Right cardiac atrium (tissue), 5 donors: ENCODE measurements at places on chromosomes 11 and 22. TPM values are rescaled to one million over a fixed set of nuclear protein-coding genes. Genes with fewer than 3 reads are reported as not detected.

DNA sequence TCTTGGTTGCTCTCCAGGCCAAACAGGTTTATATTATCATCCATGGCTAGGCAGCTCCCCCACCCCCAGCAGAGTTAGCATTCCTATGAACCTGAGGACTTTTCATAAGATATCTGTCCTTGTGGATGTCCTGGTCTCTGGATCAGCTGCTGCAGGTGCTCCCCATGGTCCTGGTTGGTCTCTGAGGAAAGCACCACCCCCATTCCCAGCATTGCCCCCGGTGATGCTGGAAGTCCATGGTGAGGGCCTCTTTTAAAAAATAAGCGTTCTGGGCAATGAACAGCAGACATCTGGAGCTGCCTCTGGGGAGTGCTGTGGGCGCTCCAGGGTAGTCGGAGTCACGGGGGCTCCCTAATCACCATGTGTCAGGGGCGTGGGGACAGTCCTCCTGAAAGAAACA, 26.6 kb downstream of the DKK3 start:
- no peak for DNase-seq

DNA sequence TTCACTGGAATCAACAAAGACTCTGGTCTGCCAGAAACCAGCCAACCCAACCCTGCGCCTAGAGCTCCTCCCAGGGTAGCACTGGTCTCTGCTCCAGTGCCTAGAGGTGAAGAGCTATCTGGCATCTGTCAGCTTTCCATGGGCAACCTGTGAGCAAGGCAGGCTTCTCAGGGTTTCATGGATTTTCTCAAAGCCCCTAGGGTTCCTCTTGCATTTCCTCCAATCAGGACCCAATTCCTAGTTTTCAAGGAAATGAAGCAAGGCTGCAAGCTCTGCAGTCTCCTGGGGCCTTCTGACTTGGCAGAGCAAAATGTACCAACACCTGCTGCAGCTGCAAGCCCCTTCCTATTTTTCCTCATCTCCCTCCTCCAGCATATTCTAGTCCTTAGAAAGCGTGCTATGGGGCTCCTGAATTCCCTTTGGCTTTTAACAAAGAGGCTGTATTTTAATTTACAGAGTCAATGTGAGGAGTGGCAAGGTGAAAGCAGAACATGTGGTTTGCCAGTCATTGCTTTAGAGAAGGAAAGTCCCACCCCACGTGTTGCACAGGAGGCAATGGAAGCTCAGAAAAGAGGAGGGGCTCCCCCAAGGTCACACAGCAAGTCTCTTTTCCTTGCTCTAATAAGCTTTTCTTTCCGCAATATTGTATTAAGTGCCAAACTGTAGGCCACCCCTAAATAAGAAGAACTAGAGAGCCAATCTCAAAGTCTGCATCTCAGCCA, 33.0 kb upstream of the RIC3 start:
- DNase-seq, result no peak

GRCh38 chr11:68441466-68442230, 18.9 kb upstream of the PPP6R3 start:
- DNase-seq, result no peak

DNA sequence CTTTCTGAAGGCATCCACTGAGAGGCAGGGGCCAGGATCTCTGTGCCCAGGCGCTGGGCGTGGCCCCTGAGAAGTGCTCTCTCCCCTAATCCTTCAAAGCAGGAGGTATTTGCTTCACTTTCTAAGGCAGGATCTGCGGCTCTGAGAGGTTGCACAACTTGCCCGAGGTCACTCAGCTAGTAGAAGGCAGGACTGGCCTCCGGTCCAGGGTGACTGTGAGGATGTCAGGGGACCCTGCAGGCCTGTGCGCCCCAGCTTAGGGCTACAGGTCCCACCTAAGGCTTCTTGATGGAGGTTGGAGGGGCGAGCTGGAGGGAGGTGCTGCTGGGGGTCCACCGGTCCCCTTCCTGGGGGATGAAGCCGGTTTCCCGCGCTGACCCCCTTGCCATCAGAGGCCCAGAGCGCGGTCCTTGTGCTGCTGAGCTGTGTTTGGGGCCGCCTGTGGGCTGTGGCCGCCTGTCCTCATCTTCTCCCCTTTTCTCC, 979 bp downstream of the SMIM38 start:
- peak; percentile 53 for DNase-seq

Gene GRM5
- total RNA-seq, result not detected

Gene TOLLIP
- total RNA-seq, result 42.2 TPM

- peak; percentile 90 for DNase-seq
Observed at GRCh38 chr11:11569936-11570491, 51.8 kb downstream of the GALNT18 start.

Gene OVCH2
- not detected for total RNA-seq

DNA sequence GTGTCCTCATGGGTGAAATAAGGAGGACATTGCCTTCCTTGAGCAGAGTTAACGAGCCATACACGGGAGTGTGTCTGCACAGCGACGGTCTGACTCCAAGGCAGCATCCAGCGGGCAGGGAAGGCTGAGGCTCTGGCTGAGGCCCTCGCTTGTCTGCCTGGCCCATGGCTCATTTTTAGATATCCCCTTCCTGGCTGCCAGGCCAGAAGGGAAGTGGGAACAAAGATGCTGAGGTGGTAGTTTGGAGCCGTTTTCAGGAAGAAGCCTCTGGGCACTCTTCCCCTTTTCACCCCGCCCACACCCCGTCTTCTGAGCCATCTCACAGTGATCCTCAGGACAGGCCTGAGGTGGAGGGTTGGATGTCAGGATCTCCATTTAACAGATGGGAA, 3.0 kb upstream of the SLCO2B1 start:
- peak; percentile 78 for DNase-seq

GRCh38 chr22:46564084-46564714, 26.8 kb upstream of the CELSR1 start:
- peak; percentile 58 for DNase-seq

- DNase-seq, result no peak
Observed at GRCh38 chr22:33389936-33390335, 331.8 kb upstream of the SYN3 start.

DNA sequence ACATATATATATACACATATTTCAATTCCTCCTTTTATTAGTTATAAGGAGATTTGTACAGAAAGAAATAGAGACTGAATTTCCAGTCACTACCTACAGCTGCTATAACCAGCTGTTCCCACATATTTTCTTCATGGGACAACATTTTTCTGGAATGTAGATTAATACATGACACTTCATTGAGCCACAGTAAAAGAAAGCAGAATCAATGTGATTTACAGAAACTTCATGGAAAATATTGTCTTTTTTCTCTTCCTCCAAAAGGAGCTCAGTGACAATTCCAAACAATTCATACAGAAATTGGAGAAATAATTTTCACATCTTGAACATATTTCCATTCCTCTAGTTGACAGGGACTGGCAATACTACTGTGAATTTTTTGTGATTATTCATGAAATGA, 249.2 kb downstream of the DLG2 start:
- DNase-seq, result no peak

DNA sequence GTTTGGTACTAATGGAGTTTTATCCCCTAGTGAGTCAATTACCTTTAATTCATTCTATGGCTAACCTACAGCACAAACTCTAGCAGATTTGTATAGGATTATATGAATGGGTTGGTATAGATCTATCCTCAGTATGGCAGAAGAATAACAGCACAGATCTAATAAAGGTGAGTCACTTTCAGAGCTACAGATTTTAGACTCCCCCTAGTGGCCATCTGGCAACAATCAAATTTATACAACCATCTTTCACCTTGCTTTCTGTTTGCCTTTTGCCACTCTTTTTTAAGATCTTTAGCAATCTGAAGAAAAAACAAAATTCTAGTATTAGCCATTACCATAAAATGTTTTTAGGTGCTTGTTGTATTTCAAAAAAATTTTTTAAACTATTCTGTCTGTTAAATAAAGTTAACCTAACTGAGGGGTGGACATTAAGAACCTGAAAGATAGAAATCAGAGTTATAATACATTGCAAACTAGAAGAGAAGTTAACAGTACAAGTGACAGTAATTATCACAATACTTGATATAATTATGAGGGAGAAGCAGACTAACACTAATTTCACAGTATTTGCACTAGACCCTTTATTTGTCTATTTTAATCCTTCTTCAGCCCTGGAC, 25.8 kb downstream of the DDIAS start:
- no peak for DNase-seq

- DNase-seq, result no peak
Observed at GRCh38 chr11:14373941-14374646, 15.1 kb upstream of the RRAS2 start.

Gene GGTLC2
- total RNA-seq, result not detected

DNA sequence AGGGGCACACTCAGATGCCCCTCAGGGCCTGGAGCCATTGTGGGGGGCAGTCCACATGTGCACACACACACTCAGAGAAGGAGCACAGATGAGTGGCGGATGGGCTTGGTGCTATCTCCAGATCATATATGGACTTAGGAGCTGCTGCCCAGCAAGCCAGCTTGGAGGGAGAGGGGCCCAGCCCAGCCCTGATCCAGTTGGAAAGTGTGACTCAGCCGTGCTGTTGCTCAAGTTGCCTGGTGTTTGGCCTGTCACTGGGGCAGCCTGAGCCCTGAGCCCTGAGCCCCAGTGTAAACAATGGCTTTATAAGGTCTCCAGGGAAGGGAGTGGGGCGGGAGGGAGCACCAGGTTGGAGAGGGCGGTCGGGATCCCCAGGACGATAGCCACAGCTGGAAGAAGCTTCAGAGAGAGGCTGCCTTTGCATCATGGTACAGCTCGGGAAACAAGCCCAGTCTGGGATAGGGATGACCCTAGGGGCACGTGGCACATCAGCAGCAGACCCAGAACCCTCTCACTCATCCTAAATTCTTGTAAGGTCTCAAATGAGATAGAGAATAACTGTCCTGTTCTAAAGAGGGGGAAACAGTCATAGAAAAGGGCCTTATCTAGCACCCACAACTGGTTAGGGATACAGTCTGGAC, 4.8 kb downstream of the SELENOM start:
- DNase-seq, result peak; percentile 88

DNA sequence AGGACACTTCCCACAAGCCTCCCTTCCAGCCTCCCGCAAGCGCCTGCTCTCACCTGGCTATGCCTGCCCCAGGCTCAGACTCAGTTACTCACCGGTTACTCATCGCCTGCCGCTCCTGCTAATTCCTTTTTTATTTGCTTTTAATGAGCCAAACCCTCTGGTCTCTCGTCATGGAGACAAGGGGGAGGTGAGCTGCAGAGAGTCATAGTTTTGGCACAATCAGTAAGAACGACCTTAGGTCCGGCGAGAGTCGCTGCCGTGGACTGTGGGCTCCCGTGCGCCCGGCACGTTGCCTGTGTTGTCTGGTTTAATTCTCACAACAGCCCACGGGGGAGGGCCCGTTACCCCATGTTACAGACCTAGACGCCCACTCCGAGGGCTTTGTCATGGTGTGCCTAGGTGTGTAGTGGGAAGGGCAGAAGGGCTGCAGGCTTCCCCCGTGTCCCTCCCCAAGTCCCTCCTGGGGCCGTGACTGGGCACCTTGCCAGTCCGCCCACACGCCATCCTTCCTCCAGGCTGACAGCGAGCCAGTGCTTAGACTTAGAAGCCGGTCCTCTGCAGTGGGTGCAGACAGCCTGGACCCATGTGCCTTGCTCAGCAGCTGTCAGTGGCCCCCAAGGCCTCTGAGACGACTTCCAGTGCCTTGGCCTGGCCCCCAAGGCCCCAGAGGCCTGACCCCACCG, 42.2 kb downstream of the WNT7B start:
- no peak for DNase-seq

DNA sequence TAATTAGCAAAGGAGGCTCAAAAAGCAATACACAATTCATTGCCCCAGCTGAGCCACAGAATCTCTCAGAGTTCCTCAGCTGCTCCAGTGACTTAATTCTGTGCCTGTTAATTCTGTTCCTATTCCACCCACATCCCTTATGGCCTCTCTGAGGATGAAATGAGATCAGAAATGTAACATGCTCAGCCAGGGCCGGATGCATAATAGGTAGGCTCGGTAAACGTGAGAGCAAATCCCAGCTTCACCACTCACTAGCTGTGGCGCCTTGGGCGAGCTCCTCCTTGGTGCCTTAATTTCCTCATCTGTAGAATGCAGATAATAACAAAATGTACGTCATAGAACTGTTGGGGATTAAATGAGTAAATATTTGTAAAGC, 42.8 kb upstream of the DKK3 start:
- no peak for DNase-seq

DNA sequence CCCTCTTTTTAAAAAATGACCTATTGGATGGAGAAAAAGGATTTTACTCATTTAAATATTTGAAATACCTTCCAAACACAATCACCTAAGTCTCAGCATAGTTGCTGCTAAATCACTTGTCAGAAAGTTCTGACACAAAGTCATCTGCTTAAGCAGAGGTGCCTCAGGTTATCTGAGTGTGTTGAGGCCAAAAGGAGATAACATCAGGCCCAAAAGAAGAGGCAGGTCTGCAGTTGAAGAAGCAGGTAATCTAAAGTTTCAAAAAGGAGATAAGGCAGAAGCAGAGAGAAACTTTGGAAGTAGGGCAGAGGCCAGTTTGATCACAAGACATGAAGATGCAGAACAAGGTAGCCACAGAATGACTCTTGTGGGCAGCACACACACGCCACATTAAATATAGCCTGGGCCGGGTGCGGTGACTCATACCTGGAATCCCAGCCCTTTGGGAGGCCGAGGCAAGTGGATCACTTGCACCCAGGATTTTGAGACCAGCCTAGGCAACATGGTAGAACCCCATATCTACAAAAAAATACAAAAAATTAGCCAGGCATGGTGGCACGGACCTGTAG, 175.7 kb upstream of the API5 start:
- no peak for DNase-seq

Gene OR56A1
- not detected for total RNA-seq

GRCh38 chr11:47659276-47659675, 16.9 kb upstream of the MTCH2 start:
- DNase-seq, result peak; percentile 21

Gene DNAJB7
- not detected for total RNA-seq

GRCh38 chr22:19885841-19886592, 31.3 kb upstream of the GNB1L start:
- DNase-seq, result peak; percentile 12

Gene TMEM86A
- total RNA-seq, result 6.8 TPM
